Hair follicular keratinocyte (primary cell): ENCODE measurements at places on chromosomes 11 and 22. TPM values are rescaled to one million over a fixed set of nuclear protein-coding genes. Genes with fewer than 3 reads are reported as not detected.

SLC22A25 gene
- not detected in 2 replicates for total RNA-seq

SLC6A5 gene
- not detected in 2 replicates for total RNA-seq

OR52A1 gene
- total RNA-seq: not detected in 2 replicates

FAM180B gene
- total RNA-seq: not detected in 2 replicates

FZD4 gene
- 0.76 and 0.78 TPM in 2 replicates for total RNA-seq

OR4C11 gene
- not detected in 2 replicates for total RNA-seq

GPHA2 gene
- not detected in 2 replicates for total RNA-seq

F2 gene
- 0.11 TPM in 1 of 2 replicates, not detected in the other for total RNA-seq

EIF3F gene
- total RNA-seq: 349 and 432 TPM in 2 replicates

MS4A6E gene
- not detected in 2 replicates for total RNA-seq

USH1C gene
- total RNA-seq: not detected in 2 replicates

OR2AG2 gene
- 0.11 TPM in 1 of 2 replicates, not detected in the other for total RNA-seq

SHANK2 gene
- 0.80 and 7.3 TPM in 2 replicates for total RNA-seq

LARGE1 gene
- total RNA-seq: 5.0 and 5.5 TPM in 2 replicates

CHRM1 gene
- total RNA-seq: not detected in 2 replicates

SSRP1 gene
- total RNA-seq: 111 and 192 TPM in 2 replicates

ABCC8 gene
- total RNA-seq: not detected in 2 replicates

PRG2 gene
- total RNA-seq: 0.08 TPM in 1 of 2 replicates, not detected in the other

WNT7B gene
- 2.9 and 3.4 TPM in 2 replicates for total RNA-seq

SUN2 gene
- total RNA-seq: 72.1 and 72.8 TPM in 2 replicates

OR5AK2 gene
- total RNA-seq: not detected in 2 replicates

KCTD21 gene
- 5.7 and 12.2 TPM in 2 replicates for total RNA-seq

CALCA gene
- total RNA-seq: not detected in 2 replicates

SLC22A12 gene
- not detected in 2 replicates for total RNA-seq

DBX1 gene
- not detected in 2 replicates for total RNA-seq

GRIK4 gene
- not detected in 2 replicates for total RNA-seq

OR51E1 gene
- total RNA-seq: not detected in 2 replicates

TMEM135 gene
- 12.9 and 13.5 TPM in 2 replicates for total RNA-seq

OR52N4 gene
- not detected in 2 replicates for total RNA-seq

TNNI2 gene
- not detected in 2 replicates for total RNA-seq

INPP5J gene
- 0.08 and 0.34 TPM in 2 replicates for total RNA-seq

TRIM48 gene
- total RNA-seq: not detected in 2 replicates

OR51E2 gene
- total RNA-seq: not detected in 2 replicates

MPPED2 gene
- not detected in 2 replicates for total RNA-seq

FOLR3 gene
- total RNA-seq: 11.0 and 19.8 TPM in 2 replicates

SEC14L6 gene
- not detected in 2 replicates for total RNA-seq

OR5D16 gene
- not detected in 2 replicates for total RNA-seq

OR52J3 gene
- not detected in 2 replicates for total RNA-seq
